ENCODE measurements at places on chromosomes 12 and 14.

DNA sequence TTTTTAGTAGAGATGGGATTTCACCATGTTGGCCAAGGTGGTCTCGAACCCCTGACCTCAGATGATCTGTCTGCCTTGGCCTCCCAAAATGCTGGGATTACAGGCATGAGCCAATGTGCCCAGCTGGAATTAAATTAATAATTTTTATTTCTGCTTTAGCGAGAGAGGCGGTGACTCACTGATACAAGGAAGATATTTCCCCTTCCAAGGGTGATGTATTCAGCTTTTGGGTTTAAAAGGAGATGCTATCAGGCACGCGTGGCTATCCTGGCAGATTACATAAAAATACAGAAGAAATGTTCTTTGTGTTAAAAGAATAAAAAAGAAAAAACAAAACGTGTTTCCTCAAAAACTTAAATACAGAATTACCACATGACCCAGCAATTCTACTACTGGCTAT lies 12.4 kb upstream of the P2RX7 start:
- no peak for DNase-seq

GRCh38 chr14:76880449-76880848 lies 54.2 kb downstream of the LRRC74A start:
- no peak for DNase-seq

DNA sequence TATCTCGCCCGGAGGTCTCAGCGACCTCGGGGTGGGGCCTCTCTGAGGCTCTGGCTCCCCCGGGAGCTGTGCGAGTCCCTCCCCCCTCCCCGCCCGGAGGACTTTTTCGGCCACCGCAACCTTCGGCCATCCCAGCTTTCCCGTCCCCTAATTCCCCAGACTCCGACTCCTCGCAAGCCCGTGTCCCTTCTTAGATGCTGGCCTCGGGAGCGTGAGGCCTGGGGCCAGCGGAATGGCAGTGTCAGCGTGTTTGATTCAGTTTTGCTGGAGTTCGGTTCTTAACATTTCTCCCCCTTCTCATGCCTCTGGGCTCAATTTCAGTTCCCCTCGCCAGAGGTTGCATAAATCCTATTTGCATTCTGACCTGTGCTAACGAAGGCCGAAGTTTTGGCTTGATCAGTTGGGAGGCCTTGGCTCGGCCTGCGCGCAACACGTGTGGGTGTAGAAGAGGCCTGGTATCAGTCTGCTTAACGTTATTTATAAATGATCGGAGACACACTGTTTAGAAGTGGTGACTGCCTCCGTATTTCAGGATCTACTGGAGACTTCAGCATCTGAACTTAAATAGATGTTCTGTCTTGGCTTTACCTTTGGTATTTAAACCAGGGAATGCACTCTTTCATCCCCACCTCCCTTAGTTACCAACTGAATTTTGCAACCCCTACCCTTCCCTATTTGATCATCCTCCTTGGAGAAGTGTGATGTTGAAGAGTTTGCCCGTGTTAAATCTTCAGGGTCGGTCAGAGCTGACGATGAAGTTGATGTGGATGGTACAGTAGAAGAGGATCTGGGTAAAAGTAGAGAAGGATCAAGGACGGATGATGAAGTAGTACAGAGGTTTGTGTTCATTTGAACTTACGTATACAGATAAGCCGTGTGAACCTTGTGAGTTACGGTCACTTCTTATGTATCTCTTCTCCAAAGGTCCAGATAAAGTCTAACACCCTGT lies 851 bp downstream of the HSP90B1 start:
- no peak for DNase-seq

- no peak for DNase-seq
Measured at GRCh38 chr12:269191-269590, 6.6 kb upstream of the SLC6A13 start.

DNA sequence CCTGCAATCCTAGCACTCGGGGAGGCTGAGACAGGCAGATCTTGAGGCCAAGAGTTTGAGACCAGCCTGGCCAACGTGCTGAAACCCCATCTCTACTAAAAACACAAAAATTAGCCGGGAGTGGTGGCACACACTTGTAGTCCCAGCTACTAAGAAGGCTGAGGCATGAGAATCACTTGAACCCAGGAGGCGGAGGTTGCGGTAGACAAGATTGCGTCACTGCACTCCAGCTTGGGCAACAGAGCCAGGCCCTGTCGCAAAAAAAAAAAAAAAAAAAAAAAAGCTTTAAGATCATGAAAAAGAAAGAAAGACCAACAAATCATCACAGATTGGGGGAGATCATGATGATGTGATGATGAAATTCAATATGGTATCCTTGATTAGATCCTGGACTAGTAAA lies 30.6 kb downstream of the WDR89 start:
- DNase-seq: no peak

GRCh38 chr12:119274636-119275065 lies 59.9 kb upstream of the CCDC60 start:
- no peak for DNase-seq

- no peak for DNase-seq
Measured at GRCh38 chr12:94560431-94561221, 89.7 kb downstream of the TMCC3 start.

DNA sequence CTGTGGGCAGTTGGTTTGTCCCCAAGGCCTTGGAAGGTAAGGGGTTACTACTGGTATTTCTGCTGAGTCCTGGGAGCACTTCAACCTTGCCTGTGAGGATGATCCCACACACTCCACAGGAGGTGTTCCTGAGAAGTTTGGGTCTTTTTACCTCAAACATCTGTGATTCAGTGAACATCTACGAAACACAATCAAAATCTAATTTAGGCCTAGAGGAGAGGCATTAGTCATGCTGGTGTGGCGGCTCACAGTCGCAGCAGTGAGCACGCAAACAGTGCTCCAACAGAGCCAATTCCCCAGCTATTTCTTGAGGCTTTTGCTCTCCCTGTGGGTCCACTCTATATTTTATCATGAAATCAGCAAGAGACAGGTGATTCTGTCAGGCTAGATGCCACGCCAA lies 107.6 kb downstream of the APAF1 start:
- DNase-seq: no peak

GRCh38 chr12:52023976-52024688 lies 17.4 kb downstream of the TAMALIN start:
- DNase-seq: no peak

DNA sequence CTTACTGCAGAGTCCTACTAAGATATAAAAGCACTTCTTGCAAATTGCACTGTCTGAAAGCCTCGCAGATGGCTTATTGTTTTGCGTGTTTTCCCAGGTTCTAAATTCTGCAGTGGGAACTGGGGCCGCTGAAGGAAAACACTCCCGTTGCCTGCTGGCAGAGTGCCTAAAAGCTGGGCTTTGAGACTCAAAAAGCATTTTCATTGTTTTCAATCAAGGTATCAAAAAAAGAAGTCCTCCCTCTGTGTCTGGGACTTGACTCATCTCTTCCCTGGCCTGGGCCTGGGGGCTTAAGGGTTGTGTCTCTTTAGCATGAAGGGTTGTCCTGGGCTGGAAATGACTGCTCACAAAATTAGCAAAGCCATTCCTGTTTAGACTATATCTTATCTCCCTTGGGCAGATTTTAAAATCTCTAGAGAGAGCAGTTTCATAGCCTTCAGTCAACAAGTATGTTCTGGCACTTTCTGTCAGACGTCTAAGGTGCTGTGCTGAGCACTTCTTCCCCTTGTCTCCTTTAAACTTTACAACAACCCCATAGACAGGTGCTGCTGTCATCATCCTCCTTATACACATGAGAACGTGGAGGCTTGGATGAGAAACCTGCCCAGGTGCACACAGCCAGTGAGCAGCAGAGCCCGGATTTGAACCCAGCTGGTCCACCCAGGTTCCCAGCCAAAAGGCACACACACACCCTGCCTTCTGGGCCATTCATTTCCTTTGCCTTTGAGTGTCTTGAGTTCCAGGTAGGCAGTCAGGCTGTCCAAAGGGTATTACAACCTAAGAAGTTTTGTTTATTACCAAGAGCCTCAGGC lies 31.1 kb downstream of the ELK3 start:
- DNase-seq: no peak

GRCh38 chr12:31732926-31733548 lies 4.2 kb upstream of the AMN1 start:
- DNase-seq: no peak

DNA sequence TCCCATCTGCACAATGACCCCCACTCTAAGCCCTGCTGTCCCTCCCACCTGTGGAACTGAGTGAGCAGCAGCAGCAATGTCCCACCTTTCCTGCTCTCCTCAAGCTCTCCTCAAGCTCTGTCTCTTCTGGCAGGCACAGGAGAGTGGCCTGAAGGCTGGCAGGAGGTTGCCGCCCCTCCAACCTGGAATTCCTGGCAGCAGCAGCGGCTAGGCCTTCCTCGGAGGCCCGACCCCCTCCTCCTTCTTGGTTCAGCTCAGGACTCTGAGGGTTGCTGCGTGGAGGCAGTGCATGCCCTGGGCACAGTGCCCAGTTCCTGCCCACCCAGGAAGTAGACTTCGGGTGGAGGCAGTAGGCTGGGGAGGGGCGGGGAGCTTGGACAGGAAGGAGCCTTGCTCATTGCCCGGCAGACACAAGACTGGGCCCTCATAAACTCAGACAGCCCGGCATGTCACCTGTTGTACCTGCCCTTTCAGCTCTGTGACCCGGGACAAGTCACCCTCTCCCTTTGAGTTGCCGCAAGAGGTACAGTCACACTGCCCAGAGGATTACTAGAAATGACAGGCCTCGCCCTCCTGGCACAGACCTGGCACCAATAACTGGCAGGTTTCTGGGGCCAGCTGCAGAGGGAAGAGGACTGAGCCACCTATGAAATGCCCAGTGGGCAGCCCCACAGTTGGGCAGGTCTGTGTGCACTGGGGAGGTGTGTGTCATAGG lies 2.1 kb upstream of the SERPINA1 start:
- no peak for DNase-seq

- DNase-seq: no peak
Measured at GRCh38 chr12:28460420-28461130, 270.3 kb downstream of the CCDC91 start.

DNA sequence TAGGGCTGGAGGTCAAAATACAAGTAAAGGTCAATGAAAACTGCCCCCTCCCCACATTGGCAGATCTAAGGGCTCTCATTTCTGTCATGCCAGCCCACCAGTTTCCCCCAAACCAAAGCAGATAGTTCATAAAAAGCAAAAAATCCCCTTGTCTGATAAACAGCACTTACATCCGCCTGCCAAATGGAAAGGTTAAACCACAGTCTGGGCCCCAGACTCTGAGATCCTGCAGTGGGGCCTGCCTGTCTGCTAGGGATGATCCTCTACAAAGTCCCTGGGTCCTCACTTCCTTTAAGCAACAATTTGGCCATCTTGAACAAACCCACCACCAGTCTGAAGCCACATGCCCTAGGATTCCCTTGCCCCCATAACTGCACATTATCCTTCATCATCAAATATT lies 9.7 kb upstream of the RPS26 start:
- DNase-seq: no peak

GRCh38 chr12:2957816-2958431 lies 1.3 kb upstream of the TEAD4 start:
- DNase-seq: no peak

GRCh38 chr14:59055439-59056045 lies 132.9 kb upstream of the DAAM1 start:
- DNase-seq: peak; percentile 13

DNA sequence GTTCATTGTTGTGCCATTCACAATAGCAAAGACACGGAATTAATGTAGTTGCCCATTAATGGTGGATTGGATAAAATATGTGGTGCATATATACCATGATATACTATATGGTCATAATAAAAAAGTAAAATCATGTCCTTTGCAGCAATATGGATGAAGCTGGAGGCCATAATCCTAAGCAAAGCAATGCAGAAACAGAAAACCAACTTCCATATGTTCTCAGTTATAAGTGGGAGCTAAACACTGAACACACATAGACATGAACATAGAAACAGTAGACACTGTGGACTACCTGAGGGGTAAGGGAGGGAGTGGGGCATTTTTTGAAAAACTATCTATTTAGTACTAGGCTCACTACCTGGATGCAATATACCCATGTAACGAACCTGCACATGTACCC lies 3.0 kb upstream of the ERP27 start:
- DNase-seq: no peak

DNA sequence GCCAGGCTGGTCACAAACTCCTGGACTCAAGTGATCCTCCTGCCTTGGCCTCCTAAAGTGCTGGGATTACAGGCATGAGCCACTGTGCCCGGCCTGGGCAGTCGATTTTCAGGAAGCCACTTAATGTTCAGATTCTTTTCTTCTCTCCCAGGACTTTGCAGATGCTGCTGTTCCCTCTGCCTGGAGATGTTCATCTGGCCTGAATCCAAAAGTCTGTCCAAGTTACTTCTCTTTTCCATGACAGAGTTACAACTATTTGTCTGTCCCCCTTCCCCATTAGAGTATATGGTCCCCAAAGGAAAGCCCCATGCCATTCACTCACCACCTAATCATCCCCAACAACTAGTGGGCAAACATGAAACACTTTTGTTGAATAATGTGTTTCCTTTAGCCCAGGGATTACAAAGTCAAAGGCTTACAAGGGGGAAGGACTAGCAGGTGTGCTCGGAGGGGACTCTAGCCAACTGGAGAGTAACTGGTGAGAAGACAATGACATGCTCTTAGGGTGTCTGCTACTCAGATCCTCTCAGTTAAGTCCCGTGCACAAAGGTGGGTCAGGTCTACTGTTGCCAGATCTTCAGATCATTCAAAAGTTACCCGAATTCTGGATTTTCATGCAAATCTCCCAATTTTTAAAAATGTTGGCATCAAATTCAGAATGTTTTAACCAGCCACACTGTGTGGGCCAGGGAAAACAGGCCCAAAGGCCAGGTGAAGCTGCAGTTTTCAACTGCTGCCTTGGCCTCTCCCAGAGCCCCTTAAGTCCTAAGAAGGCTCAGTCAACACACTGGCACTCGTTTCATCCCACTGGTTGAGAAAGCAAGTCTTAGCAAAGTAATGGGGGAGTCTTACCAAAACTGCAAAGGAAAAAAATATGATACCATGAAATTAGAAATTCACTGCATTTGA lies 29.6 kb downstream of the NUDT4 start:
- DNase-seq: no peak

DNA sequence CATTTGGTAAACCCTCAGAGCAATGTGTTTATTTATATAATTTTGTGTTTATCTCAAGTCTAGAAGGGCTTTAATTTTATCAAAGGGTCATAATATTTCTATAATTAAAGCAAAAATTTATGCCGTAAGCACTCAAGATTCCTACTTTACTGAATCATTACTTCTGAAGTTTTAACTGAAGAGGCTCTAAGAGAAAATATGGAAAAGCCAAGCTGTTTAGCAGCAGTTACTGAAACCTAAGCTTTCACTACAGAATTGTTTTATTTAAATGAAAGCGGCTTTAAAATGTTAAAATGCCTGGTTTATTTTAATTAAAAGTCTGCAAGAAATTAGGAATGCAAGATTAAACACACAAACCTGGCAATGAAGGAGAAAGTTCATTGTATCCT lies 73.9 kb upstream of the BBS10 start:
- no peak for DNase-seq

GRCh38 chr14:104196461-104197140 lies 58.2 kb downstream of the KIF26A start:
- no peak for DNase-seq

DNA sequence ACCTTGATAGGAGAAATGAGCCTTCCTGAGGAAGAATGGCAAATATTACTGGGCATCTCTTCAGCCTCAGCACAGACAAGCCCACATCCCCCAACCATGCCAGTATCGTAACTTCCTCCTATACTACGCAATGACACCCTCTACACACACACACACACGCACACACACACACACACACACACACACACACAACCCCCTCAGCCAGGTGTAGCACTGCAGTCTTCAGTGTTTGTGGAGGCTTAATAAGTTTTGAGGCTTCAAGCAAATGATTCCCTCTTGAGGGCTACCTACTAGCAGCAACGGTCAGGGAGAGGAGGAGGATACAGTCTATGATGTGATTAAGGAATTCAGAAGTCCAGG lies 1.6 kb downstream of the DGKA start:
- DNase-seq: no peak

GRCh38 chr12:115095073-115095748 lies 411.2 kb upstream of the TBX3 start:
- DNase-seq: no peak
